ENCODE measurements at places on chromosomes 6 and 20.

DNA sequence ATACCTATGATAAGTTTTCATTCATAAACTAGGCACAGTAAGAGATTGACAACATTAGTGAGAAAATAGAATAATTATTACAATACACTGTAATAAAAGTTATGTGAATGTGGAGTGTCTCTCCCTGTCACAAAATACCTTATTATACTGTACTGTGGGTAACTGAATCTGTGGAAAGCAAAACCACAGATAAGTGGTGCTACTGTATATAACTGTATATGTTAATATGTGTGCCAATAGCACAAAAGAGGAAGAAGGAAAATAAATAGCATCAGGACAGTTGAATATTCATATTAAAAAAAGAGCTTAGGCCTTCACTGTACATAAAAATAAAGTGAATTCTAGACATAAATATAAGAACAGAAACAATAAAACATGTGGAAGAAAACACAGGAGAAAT lies 243.5 kb downstream of the CDKAL1 start:
- no peak for DNase-seq

DNA sequence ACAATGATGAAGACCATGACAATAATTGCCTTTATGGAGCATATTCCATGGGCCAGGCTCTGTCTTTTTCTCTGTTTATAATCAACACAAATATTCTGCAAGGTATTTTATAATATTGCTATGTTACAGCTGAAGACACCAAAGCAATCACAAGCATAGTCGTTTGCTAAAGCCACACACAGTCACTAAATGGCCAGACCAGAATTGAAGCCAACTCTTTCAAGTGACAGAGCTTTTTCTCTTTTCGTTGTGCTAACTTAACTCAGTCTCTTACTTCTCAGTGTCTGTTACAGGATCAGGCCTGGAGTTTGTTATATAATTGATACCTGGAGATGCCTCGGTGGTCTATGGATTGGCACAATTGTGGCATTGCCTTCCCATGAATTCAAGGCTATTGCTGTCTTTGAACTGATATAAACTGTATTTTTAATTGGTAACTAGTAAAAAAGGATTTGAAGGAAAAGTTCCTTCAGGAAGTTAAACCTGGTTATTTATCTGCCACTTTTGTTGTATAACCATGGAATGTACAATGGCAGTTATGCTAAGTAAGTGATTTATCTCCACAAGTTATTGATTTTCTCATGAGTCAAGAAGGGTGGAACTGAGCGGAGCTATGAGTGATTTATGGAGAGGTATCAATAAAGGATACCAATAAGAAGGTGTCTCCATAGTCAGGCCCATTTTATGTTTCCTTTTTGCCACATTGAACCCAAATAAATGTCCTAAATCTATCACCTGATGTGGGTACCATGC lies 67.6 kb downstream of the PFDN4 start:
- DNase-seq, result no peak

- no peak for DNase-seq
Measured at GRCh38 chr6:96152114-96152708, 136.4 kb downstream of the FUT9 start.

GRCh38 chr6:30260036-30260504 lies 46.9 kb upstream of the TRIM26 start:
- DNase-seq, result peak; percentile 32

DNA sequence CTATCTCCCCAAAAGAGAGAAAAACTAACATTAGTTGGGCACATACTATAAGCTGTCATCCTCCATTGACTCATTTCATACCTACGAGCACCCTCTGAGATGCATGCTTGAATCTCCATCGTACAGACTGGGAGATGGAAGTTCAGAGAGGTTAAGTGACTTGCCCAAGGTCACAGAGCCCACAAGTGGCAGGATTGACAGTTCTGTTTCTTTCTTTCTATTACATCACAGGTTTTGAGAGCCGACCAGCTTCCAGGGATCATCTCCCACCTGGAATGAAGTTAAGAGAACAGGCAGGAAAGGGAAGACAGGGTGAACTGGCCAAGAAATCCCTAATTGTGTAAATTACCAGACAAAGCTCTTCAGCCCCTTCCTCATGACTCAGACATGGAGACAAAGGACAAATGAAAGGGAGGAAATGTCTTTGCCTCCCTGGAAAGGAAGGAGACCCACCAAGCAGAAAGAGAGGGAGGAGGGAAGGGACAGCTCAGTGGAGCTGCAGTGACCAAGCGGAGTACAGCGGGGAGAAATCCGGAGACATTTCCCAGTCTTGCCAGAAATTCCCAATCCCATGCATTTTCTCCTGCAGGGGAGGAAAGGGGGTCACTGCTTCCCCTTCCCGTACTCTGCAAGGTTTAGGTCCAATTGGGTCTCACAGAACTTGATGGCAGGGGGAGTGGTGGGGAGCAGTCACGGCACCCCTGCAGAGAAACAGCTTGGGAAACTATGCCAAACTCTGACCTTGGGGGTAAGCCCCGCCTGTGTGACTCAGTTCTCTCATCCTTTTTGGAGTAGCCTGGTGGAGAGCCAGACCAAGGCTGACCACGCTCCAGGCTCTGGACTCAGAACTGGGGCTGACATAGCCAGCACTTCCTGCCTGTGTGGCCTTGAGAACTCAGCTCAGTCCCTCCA lies 154.3 kb downstream of the ANKRD60 start:
- DNase-seq, result no peak

DNA sequence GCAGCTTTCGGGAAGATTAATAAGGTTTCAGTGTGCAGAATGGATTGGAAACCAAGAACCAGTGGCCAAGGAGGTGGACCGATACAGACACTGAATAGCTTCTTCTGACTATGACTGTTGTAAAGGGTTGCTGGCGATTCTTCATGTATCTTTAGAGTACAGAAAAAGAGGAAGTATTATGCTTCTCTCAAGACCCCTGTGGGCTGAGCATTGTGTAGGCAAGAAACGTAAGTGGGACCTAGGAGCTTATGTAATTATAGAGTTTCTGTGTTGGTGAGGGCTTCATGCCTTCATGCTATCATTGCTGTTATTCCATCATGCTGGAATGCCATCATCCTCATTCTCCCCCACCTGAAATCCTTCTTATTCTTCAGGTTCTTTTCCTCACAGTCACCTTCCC lies 105.4 kb upstream of the AKIRIN2 start:
- no peak for DNase-seq

DNA sequence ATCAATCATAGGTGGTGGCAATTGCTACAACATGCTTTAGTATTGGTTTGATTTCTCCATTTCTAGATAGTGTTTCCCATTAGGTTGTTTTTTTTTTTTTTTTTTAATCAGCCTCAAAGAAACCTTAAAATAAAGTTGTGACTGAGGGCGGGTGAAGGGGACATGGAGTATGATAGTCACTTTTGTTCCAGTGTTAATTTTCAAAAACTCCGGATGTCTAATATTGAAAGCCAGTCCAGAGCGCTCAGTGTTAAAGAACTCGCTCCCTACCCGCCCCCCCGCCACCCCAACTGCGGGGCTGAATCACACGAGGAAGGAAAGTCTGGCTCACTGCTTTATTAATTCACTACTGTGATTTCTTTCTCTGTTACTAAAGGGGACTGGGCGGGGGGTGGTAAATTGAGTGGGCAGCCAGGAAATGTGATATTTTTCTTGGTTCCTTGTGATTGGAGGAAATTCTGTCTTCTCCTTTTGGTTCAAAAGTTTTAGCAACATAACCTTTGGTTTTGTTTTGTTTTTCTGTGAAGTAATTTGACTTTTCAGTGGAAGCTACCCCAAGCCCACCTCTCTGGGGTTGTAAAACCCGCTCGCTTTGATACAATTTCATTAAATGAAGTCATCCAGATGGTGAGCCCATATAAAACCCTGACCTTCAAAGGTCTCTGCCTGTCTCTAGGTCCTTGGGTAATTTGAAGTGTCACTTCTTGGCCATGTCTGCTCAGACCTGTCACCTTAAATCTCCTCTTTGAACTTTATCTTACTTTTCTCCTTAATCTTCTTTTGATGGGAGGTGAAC lies 38.0 kb downstream of the TNFAIP3 start:
- peak; percentile 75 for DNase-seq

- no peak for DNase-seq
Measured at GRCh38 chr6:80991316-80991715, 761.2 kb downstream of the TENT5A start.

DNA sequence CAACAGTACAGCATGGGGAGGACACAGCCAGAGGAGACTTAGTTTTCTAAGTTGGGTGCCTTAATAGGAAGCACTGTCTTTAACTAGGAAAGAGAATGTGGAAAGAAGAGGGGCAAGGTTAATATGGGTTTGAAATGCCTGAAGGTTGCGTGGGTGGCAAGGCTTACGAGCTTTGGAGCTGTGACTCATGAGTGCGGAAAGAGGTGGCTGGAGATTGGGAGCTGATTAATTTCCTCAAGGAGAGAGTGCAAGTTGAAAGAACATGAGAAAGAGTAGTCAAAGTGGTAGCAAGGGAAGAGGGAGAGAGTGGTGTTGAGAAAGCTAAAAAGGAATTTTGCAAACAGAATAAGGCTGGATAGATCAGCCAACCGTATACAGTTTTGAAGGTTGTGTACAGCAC lies 315.1 kb upstream of the PRND start:
- DNase-seq, result no peak

DNA sequence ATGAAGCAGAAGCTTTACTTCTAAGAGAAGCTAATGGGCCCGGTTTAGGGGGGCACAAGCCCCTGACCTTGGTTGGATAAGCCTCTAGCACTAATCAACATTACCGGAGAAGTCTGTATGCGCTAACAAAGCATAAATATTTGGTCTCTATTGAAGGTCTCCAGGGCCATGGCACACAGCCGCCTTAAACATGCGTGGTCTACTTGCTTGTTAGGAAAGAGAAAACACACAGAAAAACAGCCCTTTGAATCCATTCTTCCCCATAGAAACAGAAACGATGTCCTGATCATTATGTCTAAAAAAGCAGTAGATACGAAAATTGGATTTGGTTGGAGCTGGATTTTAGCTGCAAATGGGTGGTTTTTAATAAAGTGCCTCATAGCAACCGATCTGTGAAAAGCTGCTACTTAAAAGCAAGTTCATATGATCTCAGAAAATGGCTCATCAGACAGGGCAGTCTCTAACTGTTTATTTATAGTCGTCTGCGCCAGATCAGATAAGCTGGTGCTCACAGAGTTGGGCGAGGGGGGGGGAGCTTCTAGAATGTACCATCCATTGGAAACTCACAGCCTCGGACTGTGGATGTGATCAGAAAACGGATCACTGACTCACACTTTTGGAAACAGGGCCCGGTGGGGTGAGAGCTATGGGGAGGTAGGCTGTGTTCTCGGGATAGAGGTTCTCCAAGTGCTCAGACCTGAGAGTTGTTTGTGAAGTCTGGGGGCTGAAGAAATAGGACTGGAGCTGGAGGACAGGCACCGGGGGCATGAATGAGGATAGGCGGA lies 35.3 kb upstream of the APCDD1L start:
- no peak for DNase-seq

DNA sequence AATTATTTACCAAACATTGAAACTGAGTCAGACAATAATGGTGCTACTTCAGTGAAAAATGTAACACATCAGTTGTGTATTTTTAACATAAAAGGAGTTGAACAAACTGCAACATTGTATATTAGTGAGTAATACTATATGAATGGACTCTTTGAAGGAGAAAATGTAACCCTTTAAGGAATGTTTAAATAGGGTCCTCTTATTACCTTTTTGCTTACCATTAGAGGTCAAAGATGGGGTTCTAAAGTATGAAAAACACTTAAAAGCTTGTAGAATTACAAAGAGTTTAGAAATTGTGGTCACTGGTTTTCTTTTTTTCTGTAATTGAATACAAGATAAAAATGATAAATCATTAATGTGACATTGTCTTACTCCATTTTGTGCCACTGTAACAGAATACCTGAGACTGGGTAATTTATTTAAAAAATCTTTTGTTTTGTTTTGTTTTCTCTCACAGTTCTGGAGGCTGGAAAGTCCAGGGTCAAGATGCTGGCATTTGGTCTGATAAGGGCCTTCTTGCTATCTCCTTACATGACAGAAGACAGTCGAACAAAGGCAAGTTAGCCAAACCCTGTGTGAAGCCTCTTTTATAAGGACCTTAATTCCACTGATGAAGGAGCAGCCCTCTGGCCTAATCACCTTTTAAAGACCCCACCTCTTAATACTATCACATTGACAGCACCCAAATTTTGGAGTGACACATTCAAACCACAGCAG lies 43.2 kb downstream of the SESN1 start:
- no peak for DNase-seq

DNA sequence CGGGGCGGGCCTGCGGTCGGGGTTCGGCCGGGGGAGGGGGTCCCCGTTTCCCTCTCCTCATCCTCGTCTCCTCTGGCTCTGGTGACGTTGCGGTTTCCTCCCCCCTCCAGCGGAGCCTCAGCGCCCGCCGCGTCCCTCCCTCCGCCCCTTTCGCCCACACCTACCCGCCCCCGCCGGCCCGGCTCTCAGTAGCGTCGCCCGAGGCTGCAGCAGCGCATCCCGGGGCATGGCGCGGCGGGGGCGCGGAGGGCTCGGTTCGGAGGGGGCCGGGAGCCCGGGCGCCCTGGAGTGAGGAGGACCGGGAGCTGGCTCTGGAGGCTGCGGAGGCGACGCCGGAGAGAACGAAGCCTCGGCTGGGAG lies at the start of gene DSE:
Gene DSE, plus strand, starts transcription at position 188 of the 360 bp plus-strand sequence. CDS start 28,304 bp downstream, outside the sequence.
- DNase-seq, result peak; percentile 31

GRCh38 chr20:45114465-45115385 lies at the start of gene WFDC5:
WFDC5 (minus strand) TSS chr20:45115174; CDS start chr20:45115083, 91 bp downstream.
- no peak for DNase-seq

DNA sequence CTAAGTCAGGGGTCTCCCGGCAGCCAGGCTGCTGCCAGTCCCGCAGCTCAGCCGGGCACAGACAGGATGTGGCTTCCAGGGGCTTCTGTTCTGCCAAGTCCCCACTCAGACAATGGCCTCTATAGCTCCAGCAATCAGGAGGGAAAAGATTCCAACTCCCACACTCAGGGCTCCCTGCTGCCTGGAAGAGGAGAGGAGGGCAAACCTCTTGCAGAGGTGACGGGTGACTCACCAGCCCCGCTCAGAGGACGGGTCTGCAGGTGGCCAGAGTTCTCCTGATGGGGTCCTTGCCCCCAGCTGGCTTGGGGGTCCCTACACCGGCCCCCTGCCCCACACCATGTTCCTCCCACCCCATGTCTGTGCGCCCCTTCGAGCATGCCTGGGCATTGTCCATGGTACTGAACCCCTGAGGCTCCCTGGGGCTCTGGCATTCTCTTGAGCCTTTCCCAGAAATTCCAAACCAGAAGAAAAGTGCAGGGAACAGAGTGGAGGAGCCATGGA lies 32.6 kb downstream of the NTSR1 start:
- DNase-seq, result no peak

DNA sequence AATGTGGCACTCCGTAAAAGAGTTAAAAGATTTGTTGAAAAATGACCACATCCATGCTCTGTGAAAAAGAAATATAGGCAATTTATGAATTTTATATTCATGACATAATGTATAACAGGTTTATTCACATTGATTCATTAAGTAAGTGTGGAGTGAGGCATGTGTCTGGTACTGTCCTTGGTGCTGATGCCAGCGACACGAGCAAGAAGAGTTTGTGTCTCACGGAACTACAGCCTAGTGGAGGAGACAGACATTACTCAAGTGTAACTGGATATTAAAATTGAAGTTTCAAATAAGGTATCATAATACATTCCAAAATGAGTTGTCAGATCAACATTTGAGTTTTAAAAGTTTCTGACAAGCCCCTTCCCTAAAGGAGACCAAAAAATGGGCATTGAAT lies 158.2 kb upstream of the PRND start:
- DNase-seq, result no peak

- DNase-seq, result no peak
Measured at GRCh38 chr6:25311331-25311840, 32.2 kb downstream of the CARMIL1 start.

- DNase-seq, result no peak
Measured at GRCh38 chr6:38306931-38307330, 332.8 kb downstream of the BTBD9 start.
